ENCODE measurements at places on chromosomes 5 and 9. TPM values are rescaled to one million over a fixed set of nuclear protein-coding genes. Genes with fewer than 3 reads are reported as not detected.

Gene CDX1
- 323 TPM for total RNA-seq

Gene FCN2
- not detected for total RNA-seq

Gene KIF4B
- total RNA-seq, result not detected

Gene NXNL2
- not detected for total RNA-seq

Gene HNRNPK
- total RNA-seq, result 376 TPM

Gene TLE4
- total RNA-seq, result 22.2 TPM

All from left colon (tissue), 2 donors.